ENCODE measurements at places on chromosomes 1 and 21. TPM values are rescaled to one million over a fixed set of nuclear protein-coding genes. Genes with fewer than 3 reads are reported as not detected.

Gene DVL1
- 183 TPM for polyA plus RNA-seq

Gene LRRC53
- not detected for polyA plus RNA-seq

Gene RIMKLA
- polyA plus RNA-seq, result 0.70 TPM

Gene ZNF697
- polyA plus RNA-seq, result 2.0 TPM

Gene RNU1-2
- polyA plus RNA-seq, result not detected

Gene AGBL4
- polyA plus RNA-seq, result 0.01 TPM

Gene RABGAP1L
- 2.9 TPM for polyA plus RNA-seq

Gene CELF3
- 0.04 TPM for polyA plus RNA-seq

Gene THEMIS2
- 1.5 TPM for polyA plus RNA-seq

Gene TSACC
- 0.94 TPM for polyA plus RNA-seq

Gene SORT1
- 131 TPM for polyA plus RNA-seq

Gene RGSL1
- not detected for polyA plus RNA-seq

Gene GPR161
- 0.67 TPM for polyA plus RNA-seq

Gene NFIA
- polyA plus RNA-seq, result 4.2 TPM

Gene FCGR1A
- polyA plus RNA-seq, result 1.6 TPM

Gene RTCA
- polyA plus RNA-seq, result 26.5 TPM

Gene ATP1A2
- polyA plus RNA-seq, result 194 TPM

Gene TLCD4
- polyA plus RNA-seq, result 0.69 TPM

Gene OLFML3
- polyA plus RNA-seq, result 9.9 TPM

Gene CHI3L1
- 9.9 TPM for polyA plus RNA-seq

Gene PPIH
- 22.9 TPM for polyA plus RNA-seq
